ENCODE measurements at places on chromosomes 12 and 14.
A peak's percentile ranks its signal among the peaks of the same experiment; 100 is the strongest.

GRCh38 chr14:50061664-50062437 is 54.5 kb downstream of the VCPKMT start:
- peak; percentile 35 for DNase-seq

- DNase-seq, result peak; percentile 73
Observed at GRCh38 chr14:72904840-72905561, 11.1 kb upstream of the DPF3 start.

GRCh38 chr12:68138480-68138879 is 21.1 kb downstream of the IFNG start:
- no peak for DNase-seq

- no peak for DNase-seq
Observed at GRCh38 chr14:22845821-22846625, 9.6 kb downstream of the MMP14 start.

GRCh38 chr12:57868851-57869268 is 22.3 kb upstream of the CTDSP2 start:
- no peak for DNase-seq

DNA sequence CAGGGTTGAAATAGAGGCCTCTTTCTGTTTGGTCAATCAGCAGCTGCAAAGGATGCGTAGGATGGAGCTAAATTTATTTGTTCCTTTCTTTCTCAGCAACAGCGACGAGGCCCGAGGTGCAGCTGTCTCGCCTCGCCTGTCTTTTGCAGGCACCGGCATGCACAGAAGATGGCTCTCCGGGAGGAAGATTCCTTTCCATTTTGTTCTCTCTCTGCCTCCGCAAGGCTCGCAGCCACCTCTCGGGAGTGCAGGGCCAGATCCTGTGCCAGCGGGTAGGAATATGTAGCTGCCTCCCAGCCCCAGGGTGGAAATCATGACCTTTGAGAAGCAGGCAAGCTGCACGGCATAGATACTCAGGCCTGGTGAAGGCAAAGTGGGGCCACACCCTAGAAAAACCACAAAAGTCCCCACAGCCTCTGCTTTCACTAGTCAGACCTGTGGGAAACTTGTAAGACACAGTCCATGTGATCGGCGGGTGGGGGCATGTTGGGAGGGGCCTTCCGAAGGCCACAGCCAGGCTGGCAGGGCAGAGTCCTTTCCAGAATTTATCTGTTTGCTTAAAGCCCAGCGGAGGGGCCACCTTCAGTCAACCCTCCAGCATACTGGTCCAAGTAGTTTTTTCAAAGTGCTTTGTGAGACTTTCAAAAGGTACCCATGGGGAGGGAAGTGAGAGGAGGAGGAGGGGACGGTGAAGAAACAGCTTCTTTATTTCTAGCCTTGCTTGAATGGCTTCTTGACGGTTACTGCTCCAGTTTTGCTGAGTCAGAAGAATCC is at the start of gene MAP1LC3B2:
MAP1LC3B2 (plus strand) TSS at position 220 of the 774 bp plus-strand sequence. CDS start 16,562 bp downstream, outside the sequence.
- peak; percentile 91 for DNase-seq
